Activated naive CD8-positive, alpha-beta T cell treated with anti-CD3 and anti-CD28 coated beads, Interleukin-2, amount 50 U/mL, for 16 hours (primary cell): ENCODE measurements at places on chromosomes 6 and 20.

DNA sequence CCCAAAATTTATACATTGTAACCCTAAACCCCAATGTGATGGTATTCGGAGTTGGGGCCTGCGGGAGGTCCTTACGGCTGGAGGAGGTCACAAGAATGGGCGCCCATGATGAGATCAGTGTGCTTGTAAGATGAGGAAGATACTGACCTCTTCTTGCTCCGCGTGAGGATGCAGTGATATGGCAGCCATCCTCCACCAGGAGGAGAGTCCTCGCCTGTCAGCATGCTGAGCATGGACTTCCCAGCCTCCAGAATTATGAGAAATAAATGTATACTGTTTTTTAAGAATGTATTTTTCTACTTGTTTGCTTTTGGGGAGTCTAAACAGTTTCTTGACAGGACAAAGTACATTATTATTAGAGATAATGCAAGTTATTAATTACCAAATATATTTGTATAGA is 8.7 kb upstream of the SYNDIG1 start:
- DNase-seq: no peak

DNA sequence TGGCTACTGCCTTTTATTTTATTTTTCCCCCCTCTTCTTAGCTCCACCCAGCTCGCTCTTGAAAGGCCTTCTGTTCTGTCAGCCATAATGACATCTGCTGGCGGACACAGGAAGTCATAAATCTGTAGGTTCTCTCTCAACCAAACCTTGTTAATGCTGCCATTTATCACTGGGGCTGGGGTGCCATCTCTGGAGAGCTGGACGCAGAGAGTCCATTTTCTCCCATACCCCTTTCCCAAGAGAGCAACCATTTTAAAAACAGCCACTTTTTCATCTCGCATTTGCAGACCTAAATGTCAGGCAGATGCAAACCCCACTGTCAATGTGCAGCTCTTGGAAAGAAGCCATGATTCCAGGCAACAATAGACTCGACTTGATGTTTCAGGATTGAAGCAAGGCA is 13.0 kb upstream of the TSHZ2 start:
- no peak for DNase-seq

- DNase-seq: no peak
Measured at GRCh38 chr20:24098886-24099285, 110.3 kb upstream of the GGTLC1 start.

DNA sequence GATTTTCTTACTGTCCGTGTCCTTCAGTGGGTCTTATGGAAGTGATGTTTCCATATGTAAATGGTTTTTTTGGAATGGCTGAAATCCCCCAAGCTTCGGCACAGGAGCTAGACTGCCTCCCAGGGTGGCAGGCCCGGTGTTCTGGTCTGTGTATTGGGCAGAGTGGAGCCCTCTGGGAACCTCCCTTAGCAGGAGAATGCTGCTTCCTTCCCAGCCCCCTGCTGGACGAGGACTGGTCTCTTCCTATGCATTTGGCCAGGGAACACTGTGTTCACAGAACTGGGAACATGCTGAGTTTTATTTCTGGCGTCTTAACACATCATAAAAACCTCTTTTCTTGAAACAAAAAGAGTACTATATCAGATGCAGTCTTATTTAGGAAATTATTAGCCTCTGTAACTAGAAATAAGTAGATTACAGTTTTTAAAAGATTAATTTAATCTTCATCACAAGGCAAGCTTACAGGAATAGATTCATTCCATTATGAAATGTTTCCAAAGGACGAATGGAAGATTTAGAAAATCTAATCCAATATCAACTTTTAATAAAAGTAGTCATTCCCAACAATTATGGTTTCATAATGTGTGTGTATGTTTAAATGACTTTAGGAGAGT is 56.6 kb downstream of the SYTL3 start:
- DNase-seq: no peak

- DNase-seq: no peak
Measured at GRCh38 chr6:131331873-131332781, 196.9 kb downstream of the AKAP7 start.

- DNase-seq: no peak
Measured at GRCh38 chr20:49279677-49280462, 2.0 kb upstream of the ZNFX1 start.

DNA sequence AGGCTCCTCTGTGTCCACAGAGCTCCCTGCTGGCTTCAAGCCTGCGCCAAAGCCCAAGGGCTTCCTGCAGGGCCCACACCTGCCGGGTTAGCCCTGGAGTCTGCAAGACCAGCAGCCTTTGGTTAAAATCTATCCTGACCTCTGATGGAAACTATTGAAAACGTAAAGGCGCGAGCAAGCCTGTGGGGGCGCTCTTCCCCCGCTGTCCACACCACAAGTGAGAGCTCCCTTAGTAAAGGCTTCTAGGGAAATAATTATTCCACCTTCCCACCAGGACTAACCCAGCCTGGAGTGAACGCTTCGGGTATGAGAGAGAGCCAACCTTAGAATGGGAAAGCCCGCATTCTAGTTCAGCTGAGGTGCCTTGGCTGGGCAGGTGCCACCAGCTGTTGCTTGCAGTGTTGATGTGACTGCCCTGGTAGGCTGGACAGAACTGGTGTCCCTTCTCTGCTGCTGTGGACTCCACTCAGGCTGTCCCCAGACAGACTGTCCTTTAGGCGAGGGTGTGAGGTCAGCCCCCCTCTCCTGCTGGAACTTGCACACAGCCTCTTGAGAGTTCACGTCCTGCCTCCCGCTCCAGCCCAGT is 68.7 kb downstream of the SYTL3 start:
- DNase-seq: no peak

- no peak for DNase-seq
Measured at GRCh38 chr6:121886223-121886830, 450.9 kb downstream of the GJA1 start.

- DNase-seq: no peak
Measured at GRCh38 chr6:11025921-11026635, 18.0 kb downstream of the ELOVL2 start.

DNA sequence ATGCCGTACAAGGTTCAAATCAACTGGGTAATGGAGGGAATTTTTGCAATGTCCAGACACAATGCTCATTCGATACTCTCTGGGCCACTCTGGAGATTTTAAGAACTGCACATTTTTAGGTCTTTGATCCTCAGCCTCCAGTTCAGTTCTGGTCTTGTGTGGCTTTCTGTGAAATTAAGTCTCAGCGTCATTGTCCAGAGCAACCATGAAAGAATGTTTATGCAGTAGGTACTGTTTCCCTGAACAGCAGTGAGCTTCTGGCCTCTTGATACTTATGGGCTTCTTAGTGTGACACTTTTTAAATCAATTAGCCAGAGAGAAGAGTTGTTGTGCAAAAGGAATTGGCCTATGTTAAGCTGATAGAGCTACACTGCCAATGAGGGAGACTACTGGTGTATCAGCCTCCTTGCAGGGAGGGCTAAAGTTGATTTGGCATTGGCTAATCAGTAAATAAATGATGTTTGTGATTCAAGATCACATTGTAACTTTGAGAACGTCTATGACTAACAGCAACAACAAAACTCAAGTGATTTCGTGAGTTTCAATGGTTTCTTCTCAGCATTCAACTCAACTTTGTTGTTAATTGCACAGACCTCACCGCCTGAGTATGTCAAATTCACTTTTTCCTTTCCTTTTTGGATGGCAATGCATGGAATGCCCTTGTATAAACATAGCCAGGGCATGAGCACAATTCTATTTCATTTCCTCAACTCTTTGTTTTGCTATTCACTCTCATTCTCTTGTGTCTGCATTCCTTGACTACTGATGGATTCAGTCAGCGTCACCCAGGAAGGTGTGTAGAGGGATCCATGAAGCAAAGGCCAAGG is 85.1 kb downstream of the GJA1 start:
- DNase-seq: no peak

GRCh38 chr6:155253337-155253736 is 10.5 kb upstream of the CLDN20 start:
- DNase-seq: no peak

DNA sequence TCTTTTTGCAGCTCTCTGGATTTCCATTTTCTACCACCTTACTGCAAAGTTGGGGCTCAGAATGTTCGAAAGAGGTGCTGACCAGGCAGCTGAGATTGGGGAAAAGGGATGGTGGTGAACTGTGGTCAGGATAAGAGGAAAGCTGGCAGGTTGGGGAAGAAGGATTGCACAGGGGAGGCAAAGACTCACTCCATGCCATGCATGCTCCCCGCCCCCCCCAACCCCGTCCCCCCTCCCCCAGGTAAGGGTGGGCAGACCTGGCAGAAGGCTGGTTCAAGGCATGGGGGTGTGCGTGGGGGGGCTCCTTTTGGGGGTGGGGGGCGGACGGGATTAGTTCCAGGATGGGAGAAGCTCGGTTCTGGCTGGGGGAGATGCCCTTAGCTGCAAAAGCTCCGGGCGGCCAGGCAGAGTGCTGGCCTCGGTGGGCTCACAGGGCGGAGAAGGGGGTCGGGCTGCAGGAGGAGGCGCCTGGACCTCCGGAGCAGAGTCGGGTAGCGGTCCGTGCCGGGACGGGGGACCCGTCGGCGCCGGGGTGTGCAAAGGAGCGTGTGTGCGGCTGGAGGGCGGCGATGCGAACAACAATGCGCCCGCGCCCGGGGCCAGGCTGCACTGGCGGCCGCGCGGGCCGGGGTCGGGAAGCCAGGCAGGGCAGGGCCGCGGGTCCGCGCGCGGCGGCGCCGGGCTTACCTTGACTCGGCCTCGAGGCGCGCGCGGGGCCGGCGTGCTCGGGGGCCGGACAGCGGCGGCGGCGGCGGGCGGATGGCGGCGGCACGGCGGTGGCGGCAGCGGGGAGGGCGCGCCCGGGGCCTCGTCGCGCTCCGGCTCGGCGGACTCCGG is 880 bp downstream of the ADNP start:
- no peak for DNase-seq
